Sciatic nerve (tissue), 2 donors: ENCODE measurements at places on chromosomes 3 and 15. TPM values are rescaled to one million over a fixed set of nuclear protein-coding genes. Genes with fewer than 3 reads are reported as not detected.

DNA sequence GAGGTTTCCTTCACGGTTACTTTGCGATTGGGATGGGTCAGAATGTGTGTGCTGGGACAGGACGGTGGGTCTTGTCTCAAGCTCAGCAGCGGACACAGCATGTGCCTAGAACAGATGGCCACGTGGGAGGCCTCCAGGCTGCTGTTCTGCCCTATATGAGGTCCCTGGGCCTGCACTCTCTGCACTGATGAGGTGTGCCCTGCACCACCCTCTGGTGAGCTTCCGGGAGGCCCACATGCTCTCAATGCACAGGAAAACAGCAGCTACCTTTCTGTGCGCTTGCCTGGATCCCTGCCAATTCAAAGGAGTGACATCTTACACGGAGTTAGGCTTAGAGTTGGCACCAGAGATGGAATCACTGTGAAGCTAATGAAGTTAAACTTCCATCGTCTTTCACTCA lies 59.8 kb downstream of the BOC start:
- no peak for DNase-seq

The PIERCE2 gene
- total RNA-seq = 0.85 TPM

GRCh38 chr15:39581793-39582285 lies 960 bp downstream of the THBS1 start:
- DNase-seq = peak; percentile 74

DNA sequence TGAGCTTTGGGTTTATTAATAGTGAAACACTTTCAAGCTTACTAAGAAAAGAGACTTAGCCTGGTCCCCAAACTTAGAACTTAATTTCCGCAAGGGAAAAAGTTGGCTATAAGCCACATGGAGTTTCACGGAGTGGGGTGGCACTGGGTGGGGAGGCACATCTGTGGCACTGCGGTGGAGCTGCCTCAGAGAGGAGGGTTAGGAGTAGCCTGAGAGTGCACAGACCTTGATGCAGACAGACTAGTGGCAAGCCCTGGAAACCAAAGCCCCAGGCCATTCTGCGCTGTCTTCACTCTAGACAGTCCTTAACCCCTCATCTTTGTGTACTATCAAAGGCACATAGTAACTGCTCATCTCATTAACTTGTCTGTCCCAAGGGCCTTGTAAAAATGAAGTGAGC lies 22.0 kb downstream of the CXCR6 start:
- DNase-seq = no peak

The CHRNB4 gene
- not detected for total RNA-seq

The NPRL2 gene
- total RNA-seq = 20.6 TPM

DNA sequence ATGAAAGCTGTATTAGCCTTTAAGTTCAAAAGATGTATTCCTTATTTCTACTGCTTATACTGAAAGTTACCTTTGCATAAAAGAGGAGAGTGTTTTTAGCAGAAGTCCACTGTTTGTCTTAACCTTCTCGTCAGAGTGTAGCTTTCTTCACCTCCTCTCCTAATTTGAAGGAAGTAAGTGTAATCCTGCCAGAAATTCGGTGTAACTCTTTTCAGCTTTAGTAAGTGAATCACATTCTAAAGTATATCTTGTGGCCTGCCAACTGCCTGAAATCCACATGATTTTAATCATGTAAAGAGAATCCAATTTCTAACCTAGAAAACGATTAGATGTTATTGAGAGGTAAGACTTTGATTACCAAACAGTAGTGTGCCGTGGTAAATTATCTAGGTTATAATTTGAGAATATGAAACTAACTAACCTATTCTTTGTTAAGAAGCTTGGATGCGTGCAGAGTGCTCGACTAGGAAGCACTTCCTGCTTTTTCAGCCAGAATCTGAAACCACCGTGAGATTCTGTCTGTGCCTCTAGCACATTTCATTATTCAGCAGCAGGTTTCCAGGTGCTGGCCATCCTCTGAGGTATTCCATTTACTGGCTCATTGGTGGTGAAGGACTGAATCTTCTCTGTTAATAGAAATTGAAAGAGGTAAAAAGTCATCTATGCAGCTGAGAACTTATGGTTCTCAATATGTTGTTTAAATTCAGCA lies 7.5 kb downstream of the GYG1 start:
- no peak for DNase-seq

GRCh38 chr15:64180235-64180824 lies 17.5 kb upstream of the PPIB start:
- no peak for DNase-seq

- DNase-seq = no peak
These were observed 639.4 kb upstream of the TBL1XR1 start for GRCh38 chr3:177836671-177837070.

The SERINC4 gene
- 0.31 TPM for total RNA-seq

- no peak for DNase-seq
These were observed 856 bp upstream of the TM4SF19 start for GRCh38 chr3:196339044-196339443.

DNA sequence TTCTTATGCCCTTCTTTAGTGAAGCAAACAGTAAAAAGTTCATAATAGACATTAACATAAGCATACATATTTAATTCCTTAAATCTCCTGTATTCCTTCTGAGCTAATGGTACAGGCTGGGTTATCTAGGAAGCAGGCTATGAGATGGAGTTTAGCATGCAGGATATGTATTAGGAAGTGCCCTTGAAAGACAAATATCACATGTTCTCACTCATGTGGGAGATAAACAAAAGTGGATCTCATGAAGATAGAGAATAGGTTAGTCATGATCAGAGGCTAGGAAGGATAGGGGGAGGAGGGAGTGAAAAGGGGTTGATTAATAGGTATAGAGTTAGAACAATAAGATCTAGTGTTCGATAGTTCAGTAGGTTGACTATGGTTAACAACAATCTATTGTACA lies 105.4 kb downstream of the CLASP2 start:
- no peak for DNase-seq

The SLC51A gene
- total RNA-seq = 0.58 TPM

The PTX3 gene
- total RNA-seq = 4.2 TPM

The NAALADL2 gene
- 36.9 TPM for total RNA-seq

DNA sequence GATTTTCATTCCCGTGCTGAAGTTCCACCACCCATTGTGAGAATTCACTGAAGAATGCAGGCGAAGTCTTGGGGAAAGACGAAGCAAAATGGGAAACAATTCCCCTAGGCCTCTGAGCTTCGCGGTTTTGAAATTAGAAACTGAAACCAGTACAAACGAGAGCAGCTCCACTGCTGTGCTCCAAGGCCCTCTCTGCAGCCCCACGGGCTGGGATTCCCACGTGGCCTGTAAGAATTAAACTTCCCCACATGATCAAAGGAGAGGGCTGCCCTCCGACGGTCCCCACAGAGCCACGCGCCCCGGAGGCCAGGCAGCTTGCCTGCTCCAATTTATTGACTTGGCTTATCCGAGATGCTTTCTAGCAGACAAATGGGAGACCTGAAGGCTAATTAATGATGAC lies 144.0 kb downstream of the GREM1 start:
- peak; percentile 63 for DNase-seq

- no peak for DNase-seq
These were observed 45.8 kb downstream of the ADPGK start for GRCh38 chr15:72737723-72738122.

- no peak for DNase-seq
These were observed 1188.8 kb upstream of the CADM2 start for GRCh38 chr3:83769791-83770663.

The IGSF11 gene
- total RNA-seq = 19.8 TPM

- DNase-seq = no peak
These were observed 343.0 kb downstream of the ZBTB20 start for GRCh38 chr3:114804099-114804498.

The GOLGA6D gene
- total RNA-seq = 0.18 TPM

DNA sequence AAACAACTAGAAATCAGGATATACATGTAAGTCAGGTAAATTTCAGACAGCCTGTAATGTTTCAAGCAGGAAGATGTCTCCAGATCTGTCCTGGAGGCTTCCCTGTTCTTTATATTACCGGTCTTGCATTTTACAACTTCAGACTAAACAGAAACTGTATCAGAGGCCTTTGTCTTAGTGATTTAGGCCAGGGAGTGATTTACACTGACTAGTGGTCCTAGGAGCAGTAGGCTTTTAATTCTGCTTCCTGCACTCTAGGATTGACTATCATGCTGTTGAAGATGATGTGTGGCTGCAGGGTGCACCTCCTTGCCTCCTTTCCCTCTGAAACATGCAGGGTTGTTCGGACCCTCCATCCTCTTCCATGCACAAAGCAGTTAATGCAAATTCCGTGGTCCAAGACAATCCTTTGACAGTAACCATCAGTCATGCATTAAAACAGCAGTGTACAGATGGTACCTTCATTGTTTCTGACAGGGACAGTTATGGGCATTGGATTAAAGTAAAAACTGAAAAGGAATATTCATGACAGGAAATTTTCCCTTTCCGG lies 27.6 kb downstream of the CHRNA7 start:
- no peak for DNase-seq

DNA sequence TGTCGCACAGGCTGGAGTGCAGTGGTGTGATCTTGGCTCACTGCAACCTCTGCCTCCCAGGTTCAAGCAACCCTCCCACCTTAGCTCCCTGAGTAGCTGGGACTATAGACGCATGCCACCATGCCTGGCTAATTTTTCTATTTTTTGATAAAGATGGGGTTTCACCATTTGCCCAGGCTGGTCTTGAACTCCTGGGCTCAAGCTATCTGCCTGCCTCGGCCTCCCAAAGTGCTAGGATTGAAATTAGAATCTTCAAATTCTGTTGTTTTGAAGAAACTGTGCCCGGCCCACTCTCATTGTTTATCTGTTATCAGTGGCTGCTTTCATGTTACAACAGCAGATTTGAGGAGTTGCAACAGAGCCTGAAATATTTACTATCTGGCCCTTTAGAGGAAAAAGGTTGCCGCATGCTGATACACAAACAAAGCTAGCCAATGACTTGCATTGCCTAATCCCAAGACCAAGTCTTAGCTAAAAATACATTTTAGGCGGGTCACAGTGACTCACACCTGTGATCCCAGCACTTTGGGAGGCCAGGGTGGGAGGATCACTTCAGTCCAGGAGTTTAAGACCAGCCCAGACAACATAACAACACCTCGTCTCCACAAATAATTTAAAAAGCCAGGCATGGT lies 43.2 kb upstream of the PPP4R2 start:
- no peak for DNase-seq

The TEX264 gene
- 35.8 TPM for total RNA-seq

GRCh38 chr3:113751141-113751540 lies 4.3 kb downstream of the ATP6V1A start:
- no peak for DNase-seq

DNA sequence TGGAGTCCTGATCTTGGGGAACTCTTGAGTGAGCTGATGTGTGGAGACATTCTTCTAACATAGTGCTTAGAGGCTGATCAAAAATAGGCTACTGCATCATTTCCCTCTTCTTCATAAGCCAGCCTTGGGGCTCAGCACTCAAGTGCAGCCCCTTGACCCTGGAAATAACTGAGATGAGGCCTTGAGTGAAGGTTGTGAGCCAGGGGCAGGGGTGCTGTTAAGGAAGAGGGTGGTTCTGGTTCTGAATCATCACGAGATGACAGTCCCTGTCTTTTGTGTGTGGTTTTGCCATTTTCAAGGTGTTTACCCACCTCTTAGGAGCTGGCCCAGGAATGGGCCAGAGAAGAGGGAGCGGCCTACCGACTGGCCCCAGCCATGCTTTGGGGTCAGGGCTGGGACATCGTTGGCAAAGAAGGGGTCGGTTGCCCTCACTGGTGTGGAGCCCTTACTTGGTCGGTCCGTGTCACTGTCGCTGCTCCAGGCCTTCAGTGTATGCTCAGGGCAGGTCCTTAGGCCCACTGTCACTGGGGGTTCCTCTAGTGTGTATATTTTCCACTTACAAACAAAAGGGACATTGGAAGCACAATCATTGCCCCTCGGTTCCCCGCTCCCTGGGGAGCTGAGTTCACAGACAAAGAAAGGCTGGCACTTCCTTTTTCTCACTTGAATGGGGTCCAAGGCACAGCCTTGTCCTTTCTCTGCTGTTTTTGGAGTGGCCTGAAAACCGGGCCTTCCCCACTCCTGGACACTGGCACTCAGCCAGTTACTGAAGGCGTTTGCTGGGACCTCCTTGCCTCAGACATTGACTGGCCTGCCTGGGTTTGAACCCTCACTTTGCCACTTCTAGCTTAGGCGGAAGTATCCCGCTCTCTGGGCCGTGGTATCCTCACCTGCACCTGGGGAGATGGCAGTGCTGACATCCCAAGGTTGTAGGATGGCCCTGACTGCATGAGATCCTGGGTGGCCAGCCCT lies 46.6 kb downstream of the SLC6A6 start:
- DNase-seq = no peak

DNA sequence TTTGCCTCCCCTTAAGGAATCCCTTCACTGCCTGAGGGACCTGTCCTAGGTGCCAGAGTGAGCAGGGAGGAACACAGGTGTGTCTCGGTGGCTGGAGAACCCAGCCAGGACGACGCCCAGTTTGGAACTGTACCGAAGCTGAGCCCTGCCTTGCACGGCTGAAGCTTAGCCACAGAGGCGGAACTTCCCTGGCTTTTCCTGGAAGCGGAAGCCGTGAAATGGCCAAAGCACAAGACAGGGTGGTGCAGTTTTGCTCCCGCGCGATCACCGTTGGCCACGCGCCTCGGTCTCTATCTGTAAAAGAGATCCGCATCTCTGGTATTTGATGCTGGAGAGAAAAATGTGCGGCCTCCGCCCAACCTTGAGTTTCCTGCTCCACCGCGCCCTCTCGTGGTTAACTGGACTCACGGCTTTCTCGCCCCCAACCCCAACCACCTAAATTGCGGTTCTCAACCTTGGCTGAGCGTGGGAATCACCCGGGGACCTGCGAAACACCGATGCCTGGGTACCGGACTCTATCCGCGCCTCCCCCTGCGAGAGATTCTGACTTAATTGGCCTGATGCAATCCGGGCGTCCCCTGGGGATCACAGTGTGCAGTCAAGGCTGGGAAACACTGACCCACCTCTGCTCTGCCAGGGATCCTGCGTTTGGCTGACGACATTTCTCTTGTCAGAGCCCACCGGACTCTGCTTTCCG lies 70.7 kb upstream of the ABHD2 start:
- peak; percentile 91 for DNase-seq

- DNase-seq = no peak
These were observed 142.8 kb upstream of the TSC22D2 start for GRCh38 chr3:150265305-150265704.
